ENCODE measurements at places on chromosomes 7 and 10. TPM values are rescaled to one million over a fixed set of nuclear protein-coding genes. Genes with fewer than 3 reads are reported as not detected.

- DNase-seq, result no peak
Observed at GRCh38 chr7:139643951-139644585, 120.6 kb downstream of the CLEC2L start.

- DNase-seq, result no peak
Observed at GRCh38 chr7:130394421-130395195, 14.3 kb downstream of the CPA1 start.

GRCh38 chr10:68832601-68833000 lies 5.3 kb downstream of the STOX1 start:
- no peak for DNase-seq

DNA sequence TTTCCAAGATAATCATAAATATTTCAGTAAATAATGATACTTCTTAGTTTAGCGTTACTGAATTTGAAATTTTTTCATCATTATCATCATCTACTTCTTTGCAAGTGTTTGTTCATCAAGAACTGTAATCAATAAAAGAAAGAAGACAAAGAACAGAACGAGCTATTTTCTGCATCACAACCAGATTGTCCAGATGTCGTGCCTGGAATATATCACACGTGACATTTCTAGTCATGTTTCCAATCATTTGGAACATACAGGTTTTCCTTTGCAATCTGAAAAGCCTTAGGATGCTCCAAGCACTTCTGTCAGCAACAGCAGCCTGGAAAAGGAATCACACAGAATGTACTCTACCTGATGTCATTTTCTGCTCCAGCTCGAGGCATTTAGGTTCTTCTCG lies 107.4 kb downstream of the FAM107B start:
- DNase-seq, result no peak

- no peak for DNase-seq
Observed at GRCh38 chr7:122790132-122790531, 87.4 kb upstream of the RNF148 start.

- DNase-seq, result no peak
Observed at GRCh38 chr7:40463446-40463845, 328.6 kb downstream of the SUGCT start.

DNA sequence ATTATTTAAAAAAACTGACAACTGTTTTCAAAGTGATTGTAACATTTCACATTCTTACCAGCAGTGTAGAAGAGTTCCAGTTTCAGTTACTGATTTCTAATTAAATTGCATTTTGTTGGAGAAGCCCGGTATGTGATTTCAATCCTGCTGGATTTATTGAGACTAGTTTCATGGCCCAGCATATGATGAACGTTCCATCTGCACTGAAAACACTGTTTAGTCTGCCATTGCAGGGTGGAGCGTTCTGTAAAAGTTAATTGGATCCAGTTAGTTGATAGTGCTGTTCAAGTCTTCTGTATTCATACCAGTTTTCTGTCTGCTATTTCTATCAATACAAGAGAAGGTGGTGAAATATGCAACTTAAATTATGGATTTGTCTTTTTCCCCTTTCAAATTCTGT lies 37.3 kb upstream of the CCNY start:
- DNase-seq, result no peak

DNA sequence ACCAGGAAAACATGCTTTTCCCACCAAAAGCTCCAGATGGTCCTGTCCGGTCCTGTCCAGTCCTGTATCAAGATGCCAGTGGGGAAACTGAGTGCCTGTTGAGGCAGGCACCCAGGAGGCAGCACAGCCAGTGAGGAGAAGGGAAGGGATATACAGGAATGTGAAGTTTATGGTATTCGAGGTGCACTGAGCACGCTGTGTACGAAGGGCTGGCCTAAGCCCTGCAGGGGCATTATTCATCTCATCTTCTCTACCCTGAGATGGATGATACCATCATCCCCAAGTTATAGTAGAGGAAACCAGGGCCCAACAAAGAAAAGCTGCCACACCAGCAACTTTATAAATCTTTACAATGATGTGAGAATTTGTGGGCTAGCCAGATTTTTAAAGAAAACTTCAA lies 23.4 kb upstream of the FXYD4 start:
- no peak for DNase-seq

GRCh38 chr10:97916586-97916985 lies 66.9 kb downstream of the GOLGA7B start:
- DNase-seq, result no peak

DNA sequence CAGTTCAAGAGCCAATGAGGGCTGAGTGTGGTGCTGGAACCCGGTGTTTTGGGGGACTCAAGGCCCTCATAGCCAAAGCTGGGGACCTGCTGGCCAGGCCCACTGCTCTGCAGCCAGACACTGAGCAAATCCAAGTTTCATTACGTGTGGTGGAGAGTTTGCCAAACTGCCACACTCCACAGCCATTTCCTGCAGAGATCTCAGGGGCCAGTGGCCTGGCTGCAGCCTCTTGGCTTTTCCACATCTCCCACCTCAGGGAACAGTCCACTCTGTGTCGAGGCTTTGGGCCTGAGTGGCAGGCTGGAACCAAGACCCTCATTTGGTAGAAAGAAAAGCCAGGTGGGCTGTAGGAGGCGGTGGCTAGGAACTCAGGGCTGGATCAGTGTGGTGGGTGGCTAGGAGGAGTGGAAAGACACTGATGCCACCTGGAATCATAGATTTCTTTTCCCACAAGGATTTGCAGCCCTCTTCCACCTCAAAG lies 3.2 kb downstream of the HOXA11 start:
- peak; percentile 51 for DNase-seq

DNA sequence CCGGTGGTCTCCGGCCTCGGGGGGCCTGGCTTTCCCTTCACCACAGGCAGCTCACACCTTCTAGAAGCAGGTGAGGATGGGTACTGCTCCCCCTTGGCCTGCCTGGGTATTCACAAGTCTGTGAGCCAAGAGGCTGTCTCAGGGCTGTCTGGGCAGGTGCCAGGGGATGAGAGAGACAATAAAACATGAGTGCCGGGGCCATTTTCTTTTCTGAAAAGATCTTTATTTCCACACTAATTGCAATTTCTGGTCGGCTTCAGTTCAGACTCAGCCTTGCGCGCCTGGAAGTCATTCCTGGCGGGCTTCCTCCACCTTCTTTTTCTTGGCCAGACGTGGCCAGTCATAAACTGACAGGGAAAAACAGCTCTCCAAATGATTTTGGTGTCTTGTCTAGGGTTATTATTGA lies 171.2 kb downstream of the ARHGAP12 start:
- DNase-seq, result no peak

DNA sequence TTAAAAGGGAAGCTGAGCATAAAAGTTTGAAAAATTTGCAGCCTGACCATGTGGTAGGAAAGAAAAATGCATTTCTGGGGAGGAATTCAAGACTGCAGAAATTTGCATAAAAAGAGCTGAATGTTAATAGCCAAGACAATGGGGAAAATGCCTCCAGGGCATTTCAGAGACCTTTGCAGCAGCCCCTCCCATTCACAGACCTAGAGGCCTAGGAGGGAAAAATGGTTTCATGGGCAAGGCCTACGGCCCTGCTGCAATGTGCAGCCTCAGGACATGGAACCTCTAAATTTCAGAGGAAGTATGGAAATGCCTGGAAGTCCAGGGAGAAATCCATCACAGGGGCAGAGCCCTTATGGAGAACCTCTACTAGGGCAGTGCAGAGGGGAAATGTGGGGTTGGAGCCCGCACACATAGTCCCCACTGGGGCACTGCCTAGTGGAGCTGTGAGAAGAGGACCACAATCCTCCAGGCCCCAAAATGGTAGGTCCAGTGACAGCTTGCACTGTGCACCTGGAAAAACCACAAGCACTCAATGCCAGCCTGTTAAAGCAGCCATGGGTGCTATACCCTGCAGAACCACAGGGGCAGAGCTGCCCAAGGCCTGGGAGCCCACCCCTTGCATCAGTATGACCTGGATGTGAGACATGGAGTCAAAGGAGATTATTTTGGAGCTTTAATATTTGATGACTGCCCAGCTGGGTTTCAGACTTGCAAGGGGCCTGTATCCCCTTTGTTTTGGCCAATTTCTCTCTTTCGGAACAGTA lies 243.8 kb downstream of the DNAJB9 start:
- no peak for DNase-seq

- DNase-seq, result no peak
Observed at GRCh38 chr7:28630350-28630749, 218.0 kb downstream of the CREB5 start.

The ITGA8 gene
- 33.9 TPM for total RNA-seq

The CPA1 gene
- not detected for total RNA-seq
